ENCODE measurements at places on chromosomes 2 and 18.

DNA sequence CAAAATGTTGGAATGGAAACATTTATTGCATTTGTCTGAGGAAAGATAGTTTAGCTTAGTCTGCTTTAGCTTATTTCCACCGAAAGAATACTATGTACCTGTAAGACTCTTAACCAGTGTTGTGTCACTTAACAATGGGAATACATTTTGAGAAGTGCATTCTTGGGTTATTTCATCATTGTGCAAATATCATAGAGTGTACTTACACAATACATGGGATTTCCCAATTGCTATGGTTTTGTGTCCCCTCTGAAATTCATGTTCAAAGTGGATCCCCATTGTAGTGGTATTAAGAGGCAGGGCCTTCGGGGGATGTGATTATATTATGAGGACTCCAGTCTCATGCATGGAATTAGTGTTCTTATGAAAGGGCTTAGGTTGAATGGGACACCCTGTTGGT, 249.4 kb upstream of the UBE2E3 start:
- no peak for DNase-seq

- no peak for DNase-seq
Measured at GRCh38 chr18:48909721-48910120, 41.0 kb downstream of the SMAD7 start.

DNA sequence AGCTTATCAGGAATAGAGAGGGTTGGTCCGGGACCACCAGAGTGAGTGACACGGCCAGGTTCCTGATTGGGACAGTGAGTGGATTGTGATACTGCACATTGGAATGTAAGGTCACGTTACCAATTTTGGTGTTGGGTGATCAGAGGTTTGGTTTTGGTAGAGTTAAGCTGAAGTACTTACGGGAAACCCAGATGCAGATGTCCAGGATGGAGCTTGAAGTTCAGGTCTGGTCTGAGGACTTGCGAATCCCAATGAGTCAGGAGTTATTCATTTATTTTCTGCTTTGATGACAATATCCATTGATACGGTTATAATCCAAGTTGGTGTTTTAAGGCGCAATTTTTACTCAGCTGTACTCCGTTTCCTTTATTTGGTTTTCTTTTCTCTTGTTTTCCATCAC, 273.6 kb downstream of the ALPK2 start:
- DNase-seq: no peak

DNA sequence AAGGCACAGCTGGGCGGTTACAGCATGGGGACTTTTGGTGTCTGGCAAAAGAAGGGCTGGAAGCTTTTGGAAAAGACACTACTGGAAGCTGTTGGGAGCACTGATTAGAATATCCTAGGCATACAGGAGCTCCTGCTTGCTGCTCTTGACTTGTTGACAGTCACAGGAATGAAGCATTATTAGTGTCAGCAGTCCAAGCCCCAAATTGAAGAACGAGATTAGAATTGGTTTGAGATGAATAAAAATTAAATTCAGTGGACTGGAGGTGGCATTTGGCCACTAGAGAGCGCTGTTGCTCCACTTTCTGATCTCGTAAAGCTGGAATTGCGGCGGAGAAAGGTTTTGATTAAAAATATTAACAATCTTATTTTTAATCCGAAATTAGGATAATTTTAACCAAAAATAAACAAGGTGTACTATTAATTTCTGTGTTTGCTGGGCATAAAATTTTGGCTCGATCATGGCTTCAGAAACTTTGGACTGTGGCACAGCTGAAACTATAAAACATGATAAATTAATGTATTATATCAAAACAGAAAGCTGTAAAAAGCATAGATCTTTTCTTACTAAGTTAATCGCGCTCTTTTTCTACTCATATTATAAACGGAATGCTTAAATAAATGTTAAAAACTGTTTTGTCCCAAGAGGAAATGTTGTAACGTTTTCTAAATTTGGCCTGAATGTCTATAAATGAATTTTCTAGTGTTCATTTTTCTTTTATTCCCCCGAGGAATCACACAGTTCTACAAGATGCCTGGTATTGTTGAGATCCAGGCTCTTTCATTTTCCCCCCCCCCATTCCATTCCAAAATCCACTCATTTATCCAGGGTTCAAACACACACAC, 2.4 kb upstream of the HOXD8 start:
- DNase-seq: peak; percentile 40

- DNase-seq: no peak
Measured at GRCh38 chr2:62550461-62550860, 44.5 kb upstream of the TMEM17 start.

DNA sequence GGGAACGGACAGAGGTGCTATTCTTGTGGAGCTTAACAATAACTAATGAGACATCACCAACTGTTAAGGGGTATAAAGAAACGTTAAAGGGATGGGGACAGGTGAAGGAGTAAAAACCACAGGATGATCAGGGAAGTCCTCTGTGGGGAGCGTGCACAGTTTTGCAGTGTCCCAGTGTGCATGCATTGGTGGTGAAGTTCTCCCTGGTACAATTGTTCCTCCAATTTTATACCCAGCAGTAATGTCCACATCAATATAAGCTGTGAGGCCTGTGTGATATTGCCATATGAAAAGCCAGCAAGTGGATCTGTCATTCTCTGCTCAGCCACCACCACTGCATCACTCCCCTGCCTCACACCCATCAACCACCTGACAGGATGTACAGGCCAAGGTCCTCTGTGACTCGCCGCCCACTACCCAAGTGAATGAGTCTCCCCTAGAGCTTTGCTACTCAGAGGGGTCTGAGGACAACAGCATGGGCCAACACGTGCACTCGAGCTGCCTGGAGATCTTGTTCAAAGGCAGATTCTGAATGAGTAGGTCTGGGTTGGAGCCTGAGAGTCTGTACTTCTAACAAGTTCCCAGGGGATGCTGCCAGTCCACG, 4.6 kb downstream of the MLPH start:
- no peak for DNase-seq

- no peak for DNase-seq
Measured at GRCh38 chr2:240581811-240582210, 4.7 kb upstream of the CAPN10 start.

DNA sequence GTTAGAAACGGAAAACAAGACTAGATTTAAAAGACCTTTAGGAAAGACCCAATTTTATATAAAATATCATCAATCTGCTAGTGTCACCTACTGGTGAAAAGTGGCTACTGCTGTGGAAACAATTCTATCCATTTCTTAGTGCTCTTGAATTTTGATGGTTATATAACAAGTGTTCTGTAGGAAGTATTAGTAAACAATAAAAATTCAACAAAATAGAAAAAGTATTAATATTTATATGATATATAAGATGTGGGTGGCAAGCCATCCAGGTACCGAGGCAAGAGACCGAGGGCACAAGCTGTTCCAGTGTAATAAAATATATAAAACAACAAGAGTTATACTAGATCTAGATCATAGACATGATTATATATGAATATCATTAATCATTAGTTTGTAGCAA, 6.2 kb upstream of the TMEM87B start:
- no peak for DNase-seq

DNA sequence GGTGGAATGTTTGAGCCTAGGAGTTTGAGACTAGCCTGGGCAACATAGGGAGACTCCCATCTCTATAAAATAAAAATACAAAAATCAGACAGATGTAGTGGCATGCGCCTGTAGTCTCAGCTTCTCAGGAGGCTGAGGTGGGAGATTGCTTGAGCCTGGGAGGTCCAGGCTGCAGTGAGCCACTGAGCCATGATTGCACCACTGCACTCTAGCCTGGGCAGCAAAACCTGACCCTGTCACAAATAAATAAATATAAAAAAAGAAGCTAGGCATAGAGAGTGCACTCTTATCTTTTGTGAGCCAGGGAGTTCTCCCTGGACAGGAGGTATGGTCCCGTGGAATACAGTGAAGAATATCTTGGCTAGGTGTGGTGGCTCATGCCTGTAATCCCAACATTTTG, 11.0 kb upstream of the KYNU start:
- DNase-seq: no peak

DNA sequence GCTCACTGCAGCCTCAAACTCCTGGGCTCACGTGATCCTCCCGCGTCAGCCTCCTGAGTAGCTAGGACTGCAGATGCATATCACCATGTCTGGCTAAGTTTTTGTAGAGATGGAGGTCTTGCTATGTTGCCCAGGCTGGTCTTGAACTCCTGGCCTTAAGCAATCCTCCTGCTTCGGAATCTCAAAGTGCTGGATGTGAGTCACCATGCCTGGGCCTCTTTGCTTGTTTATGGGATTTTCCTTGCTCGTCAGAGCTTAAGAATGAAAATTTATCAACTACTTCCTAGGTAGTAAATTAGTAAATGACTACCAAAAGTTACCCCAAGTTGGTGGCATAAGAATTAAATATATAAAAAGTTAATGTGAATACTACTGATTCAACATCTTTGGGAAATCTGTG, 51.0 kb downstream of the ACTR3 start:
- DNase-seq: no peak

- DNase-seq: no peak
Measured at GRCh38 chr2:129759472-129760010, 219.9 kb upstream of the RAB6C start.

DNA sequence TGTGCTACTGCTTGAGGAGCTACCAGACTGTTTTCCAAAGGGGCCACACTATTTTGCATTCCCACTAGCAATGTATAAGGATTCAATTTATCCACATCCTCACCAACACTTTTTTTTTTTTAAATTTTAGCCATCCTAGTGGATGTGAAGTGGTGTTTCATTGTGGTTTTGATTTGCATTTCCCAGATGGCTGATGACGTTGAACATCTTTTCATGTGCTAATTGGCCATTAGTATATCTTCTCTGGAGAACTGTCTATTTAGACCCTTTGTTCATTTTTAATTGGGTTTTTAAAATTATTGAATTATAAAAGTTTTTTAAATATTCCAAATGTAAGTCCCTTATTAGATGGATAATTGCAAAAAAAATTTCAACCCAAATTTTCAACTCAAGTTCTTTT, 121.1 kb downstream of the MAPK4 start:
- no peak for DNase-seq

DNA sequence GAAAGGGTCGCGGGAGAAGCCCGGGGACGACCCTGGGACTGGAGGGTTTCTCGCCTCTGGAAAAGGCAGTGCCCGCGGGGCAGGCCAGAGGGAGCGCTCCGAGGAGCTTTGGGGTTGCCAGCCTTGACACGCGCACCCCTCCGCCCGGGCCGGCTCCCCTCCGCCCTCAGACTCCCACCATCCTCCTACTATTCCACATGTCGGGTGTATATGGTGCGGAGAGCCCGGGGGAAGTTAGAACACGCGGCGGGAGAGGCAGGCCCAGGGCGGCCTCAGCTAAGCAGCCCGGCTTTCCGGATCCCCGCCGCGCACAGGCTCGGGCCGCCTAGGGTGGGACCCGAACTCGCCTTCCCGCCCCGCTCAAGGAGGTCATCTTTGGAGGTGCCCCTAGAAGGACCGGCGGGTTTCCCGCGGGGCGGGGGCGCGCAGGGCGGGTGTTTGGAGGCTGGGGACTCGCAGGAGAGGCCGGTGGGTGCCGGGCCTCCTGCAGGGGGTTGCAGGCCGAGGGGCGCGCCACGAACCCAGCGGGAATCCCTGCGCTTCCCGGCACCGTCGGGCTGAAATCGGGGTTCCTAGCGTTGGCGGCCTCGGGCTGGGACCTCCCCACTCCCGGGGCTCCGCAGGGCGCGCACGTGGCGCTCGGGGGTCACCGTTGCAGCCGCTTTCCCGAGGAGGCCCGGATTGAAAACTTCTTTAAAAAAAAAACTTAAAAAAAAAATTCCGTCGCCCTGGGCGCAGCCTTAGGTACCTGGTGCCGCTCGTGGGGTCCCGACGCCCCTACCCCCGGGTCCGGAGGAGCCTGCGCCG, 3.7 kb downstream of the NFATC1 start:
- no peak for DNase-seq

DNA sequence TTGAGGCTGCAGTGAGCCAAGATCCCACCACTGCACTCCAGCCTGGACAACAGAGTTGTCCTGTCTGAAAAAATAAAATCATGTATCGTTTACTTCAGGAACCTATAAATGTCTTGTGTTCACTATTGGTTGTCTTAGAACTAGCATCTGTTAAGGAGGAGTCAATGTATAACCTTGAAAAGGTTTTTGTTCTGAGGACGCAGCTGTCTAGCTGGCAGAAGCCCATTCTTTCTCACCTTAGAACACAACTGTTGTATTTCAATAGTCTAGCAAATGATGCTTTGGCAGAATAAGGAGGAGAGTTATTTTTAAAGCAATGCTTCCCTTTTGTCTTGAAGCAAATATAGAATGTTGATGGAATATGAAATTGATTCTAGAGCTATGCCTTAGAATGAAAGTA, 21.1 kb downstream of the EPB41L5 start:
- no peak for DNase-seq

- DNase-seq: no peak
Measured at GRCh38 chr2:221518935-221519625, 53.0 kb downstream of the EPHA4 start.

- no peak for DNase-seq
Measured at GRCh38 chr2:54553775-54554174, 97.6 kb downstream of the SPTBN1 start.

DNA sequence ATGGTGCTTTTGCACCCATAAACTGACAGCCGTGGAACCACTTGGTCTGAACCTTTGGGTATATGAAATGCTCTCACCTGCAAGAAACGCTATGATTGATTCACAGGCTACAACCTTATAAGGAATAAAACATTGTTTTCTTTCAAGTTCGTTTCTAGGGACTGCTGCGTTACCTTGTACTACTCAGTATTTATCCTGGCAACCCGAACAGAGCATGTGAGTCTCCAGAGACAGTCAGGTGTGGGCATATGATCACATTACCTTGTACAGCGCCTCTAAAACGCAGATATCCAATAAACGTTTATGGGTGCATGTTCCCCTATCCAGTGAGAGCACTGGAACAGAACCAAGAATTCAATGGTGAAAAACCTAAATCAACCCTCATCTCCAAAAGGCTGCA, 1.7 kb downstream of the CCBE1 start:
- no peak for DNase-seq

GRCh38 chr2:184444623-184445223, 153.6 kb upstream of the ZNF804A start:
- DNase-seq: no peak

GRCh38 chr18:68803356-68803755, 5.5 kb downstream of the CCDC102B start:
- DNase-seq: no peak

GRCh38 chr2:42195559-42195958, 26.4 kb downstream of the EML4 start:
- no peak for DNase-seq

- DNase-seq: no peak
Measured at GRCh38 chr2:240517342-240517741, 40.4 kb downstream of the ANKMY1 start.

Measured in stimulated activated CD8-positive, alpha-beta memory T cell treated with anti-CD3 and anti-CD28 coated beads, Interleukin-7, amount 100 ng/mL, for 4 hours (primary cell).